CD4-positive, alpha-beta memory T cell (primary cell): ENCODE measurements at places on chromosomes 6 and 20.

DNA sequence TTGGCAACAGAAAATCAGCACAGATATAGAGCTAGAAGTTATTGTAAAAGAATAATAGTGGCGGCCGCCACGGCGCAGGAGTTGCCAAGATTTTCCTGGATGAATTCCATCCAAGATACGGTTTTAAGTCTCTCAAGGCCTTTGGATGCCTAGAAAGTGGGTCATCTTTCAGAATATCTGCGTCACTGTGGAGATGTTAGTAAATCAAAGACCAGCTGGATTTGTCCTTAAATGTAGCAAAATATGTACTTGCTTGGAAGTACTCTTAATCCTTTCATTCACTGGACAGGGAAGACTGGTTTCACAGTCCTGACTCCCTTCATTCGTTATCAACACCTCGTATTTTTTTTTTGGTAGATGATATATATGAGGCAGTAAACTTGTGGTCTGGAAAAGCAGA lies 83.0 kb downstream of the SLC22A3 start:
- no peak overlapping the region for H3K4me3 ChIP-seq
- H3K27me3 ChIP-seq, result no peaks in the 10 kb centered on the region
- peaks cover 7% of the 10 kb centered on the region for H3K4me1 ChIP-seq
- DNase-seq, result no peak
- H3K36me3 ChIP-seq, result no peaks in the 10 kb centered on the region
- no peak overlapping the region for H3K27ac ChIP-seq

GRCh38 chr6:5078121-5078669 lies 6.9 kb upstream of the PPP1R3G start:
- DNase-seq, result no peak
- no peak overlapping the region for H3K27ac ChIP-seq
- H3K36me3 ChIP-seq, result no peaks in the 10 kb centered on the region
- no peaks in the 10 kb centered on the region for H3K4me1 ChIP-seq
- no peaks in the 10 kb centered on the region for H3K27me3 ChIP-seq

- H3K36me3 ChIP-seq, result no peaks in the 10 kb centered on the region
- no peak overlapping the region for H3K4me3 ChIP-seq
- no peaks in the 10 kb centered on the region for H3K27me3 ChIP-seq
These were observed 89.5 kb downstream of the SLX4IP start for GRCh38 chr20:10524643-10525042.

DNA sequence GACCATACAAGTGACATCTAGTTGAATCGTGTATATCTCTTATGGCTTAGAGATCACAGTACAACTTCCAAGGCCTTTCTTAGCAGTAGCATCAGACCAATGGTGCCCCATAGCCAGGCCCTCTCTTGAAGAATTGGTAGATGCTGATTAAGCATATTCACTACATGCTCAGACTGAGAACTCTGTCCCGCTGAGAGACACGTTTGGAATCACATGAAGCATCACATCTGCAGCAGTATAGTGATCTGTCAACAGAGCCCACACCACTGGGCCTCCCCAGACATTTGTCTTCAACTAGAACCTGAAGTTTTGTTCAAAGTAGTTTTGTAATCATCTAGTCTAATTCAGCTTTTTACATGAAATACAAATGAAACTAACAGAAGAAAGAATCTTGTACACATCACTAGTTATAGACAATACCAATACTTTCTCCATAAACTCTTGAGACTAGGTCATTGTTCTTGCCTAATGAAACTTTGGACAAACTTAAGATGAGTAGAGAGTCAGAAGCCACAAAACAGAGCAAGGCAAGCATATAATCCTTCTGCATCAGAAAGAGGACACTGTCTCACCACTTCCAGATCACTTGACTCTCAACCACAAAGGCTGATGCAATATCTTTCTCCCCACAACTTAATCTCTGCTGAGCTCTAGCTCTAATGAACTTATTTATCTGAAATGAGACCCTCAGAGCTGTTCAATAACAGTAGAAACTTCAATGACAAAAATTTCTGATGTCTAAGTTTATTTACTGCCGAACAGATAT lies 182.7 kb downstream of the TBX18 start:
- H3K27me3 ChIP-seq, result no peaks in the 10 kb centered on the region
- H3K27ac ChIP-seq, result no peak overlapping the region
- no peaks in the 10 kb centered on the region for H3K36me3 ChIP-seq

- no peaks in the 10 kb centered on the region for H3K27me3 ChIP-seq
- H3K36me3 ChIP-seq, result no peaks in the 10 kb centered on the region
- peaks cover 10% of the 10 kb centered on the region for H3K4me1 ChIP-seq
These were observed 50.9 kb downstream of the RIOK1 start for GRCh38 chr6:7440476-7440875.

DNA sequence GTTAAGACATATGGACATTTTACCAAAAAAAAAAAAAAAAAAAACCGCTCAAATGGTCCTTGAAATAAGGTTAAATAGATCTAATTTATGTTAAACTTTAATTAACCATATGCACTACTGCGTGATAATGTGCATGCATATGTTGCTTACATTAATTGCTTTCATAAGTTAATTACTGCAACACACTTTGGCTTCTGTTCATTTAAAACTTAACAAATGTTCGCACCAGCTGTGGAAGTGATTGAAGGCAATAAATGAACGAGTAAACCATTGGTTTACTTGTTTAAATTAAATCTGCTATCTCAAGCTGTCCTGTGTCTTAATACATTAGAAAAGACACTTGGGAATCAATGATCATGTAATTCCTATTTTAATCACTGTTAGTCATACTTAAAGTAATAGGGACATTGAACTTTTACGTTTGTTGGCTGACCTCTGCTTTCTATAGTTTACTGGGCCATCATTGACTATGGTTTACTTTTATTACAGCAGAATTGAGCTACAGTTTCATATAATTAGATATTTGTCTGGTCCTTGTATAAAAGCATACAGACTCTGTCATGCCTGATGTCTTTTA lies 294.7 kb downstream of the KHDC1L start:
- DNase-seq, result no peak
- no peaks in the 10 kb centered on the region for H3K4me1 ChIP-seq
- H3K4me3 ChIP-seq, result no peak overlapping the region

GRCh38 chr20:54343634-54344033 lies 131.8 kb upstream of the DOK5 start:
- no peak for DNase-seq
- no peak overlapping the region for H3K27ac ChIP-seq
- H3K4me1 ChIP-seq, result no peaks in the 10 kb centered on the region
- H3K27me3 ChIP-seq, result no peaks in the 10 kb centered on the region
- H3K36me3 ChIP-seq, result no peaks in the 10 kb centered on the region

- no peak overlapping the region for H3K4me3 ChIP-seq
- no peak for DNase-seq
- H3K27ac ChIP-seq, result peak overlapping the region; percentile 94
- H3K36me3 ChIP-seq, result peaks cover 26% of the 10 kb centered on the region
These were observed 3.6 kb downstream of the PPP1R10 start for GRCh38 chr6:30613251-30614043.

- no peak for DNase-seq
- H3K27me3 ChIP-seq, result peaks cover 31% of the 10 kb centered on the region
- H3K27ac ChIP-seq, result no peak overlapping the region
- H3K4me1 ChIP-seq, result no peaks in the 10 kb centered on the region
- no peaks in the 10 kb centered on the region for H3K36me3 ChIP-seq
- no peak overlapping the region for H3K4me3 ChIP-seq
These were observed 167.5 kb downstream of the GPX5 start for GRCh38 chr6:28693033-28693750.

- H3K4me3 ChIP-seq, result no peak overlapping the region
- DNase-seq, result no peak
- H3K4me1 ChIP-seq, result no peaks in the 10 kb centered on the region
- no peaks in the 10 kb centered on the region for H3K27me3 ChIP-seq
These were observed 648.5 kb downstream of the HTR1B start for GRCh38 chr6:76814496-76815458.

DNA sequence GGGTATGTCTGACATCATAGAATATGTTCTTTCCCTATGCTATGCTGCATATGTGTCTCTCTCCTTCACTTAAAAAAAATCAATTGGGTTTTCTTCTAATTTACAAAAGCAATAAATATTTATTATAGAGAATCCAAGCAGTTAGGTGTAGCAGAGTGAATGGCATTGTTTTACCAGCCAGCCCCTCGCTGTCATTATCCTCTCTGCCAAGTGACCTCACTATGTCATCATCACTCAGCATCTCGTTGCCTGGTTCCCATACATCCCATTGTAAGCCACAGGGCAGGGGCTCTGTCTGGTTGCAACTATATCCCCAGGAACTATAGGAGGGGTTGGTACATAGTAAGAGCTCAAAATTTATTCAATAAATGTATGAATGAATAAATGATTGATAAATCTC lies 31.3 kb downstream of the KIAA0319 start:
- H3K36me3 ChIP-seq, result no peaks in the 10 kb centered on the region
- no peak for DNase-seq
- no peaks in the 10 kb centered on the region for H3K4me1 ChIP-seq
- H3K4me3 ChIP-seq, result no peak overlapping the region

- DNase-seq, result no peak
- H3K27ac ChIP-seq, result no peak overlapping the region
- H3K36me3 ChIP-seq, result no peaks in the 10 kb centered on the region
- H3K4me3 ChIP-seq, result no peak overlapping the region
- no peaks in the 10 kb centered on the region for H3K27me3 ChIP-seq
- no peaks in the 10 kb centered on the region for H3K4me1 ChIP-seq
These were observed 428.8 kb upstream of the ID4 start for GRCh38 chr6:19408331-19408730.

DNA sequence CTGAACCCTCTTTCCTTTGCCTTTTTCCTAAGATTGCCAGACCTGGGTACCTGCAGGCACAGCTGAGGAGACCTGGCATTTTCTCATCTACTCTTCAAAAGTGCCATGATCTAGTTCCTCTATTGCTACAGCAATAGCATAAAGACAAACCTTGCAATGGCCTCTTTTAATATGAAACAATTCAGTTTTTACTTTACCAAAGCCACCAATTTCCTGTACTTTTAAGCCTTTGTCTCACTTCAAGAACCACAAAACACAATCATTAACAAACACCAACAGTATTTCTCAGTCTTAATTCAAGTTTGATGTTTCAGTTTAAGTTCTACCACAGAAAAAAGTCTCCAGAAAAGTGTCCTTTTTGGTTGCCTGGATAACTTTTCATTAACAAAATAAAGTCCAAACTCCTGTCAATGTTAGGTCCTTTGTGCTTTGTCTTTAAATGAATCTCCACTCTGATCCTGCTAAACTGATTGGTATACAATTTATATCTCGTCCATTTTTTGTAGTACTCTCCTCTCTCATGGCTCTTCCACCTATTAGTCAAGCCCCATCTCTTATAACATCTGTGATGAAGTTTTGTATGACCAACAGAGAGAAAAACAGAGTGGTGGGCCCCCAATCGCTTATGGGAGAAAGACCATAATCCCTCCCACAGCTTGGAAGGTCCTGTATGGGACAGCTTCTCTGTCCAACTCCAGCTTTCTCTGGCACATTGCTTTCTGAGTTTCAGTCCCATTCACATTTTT lies 50.5 kb upstream of the THEMIS start:
- H3K4me3 ChIP-seq, result peak overlapping the region; percentile 4
- DNase-seq, result peak; percentile 73
- H3K27ac ChIP-seq, result peak overlapping the region; percentile 14
- H3K36me3 ChIP-seq, result no peaks in the 10 kb centered on the region
- H3K27me3 ChIP-seq, result no peaks in the 10 kb centered on the region
- peaks cover 66% of the 10 kb centered on the region for H3K4me1 ChIP-seq

DNA sequence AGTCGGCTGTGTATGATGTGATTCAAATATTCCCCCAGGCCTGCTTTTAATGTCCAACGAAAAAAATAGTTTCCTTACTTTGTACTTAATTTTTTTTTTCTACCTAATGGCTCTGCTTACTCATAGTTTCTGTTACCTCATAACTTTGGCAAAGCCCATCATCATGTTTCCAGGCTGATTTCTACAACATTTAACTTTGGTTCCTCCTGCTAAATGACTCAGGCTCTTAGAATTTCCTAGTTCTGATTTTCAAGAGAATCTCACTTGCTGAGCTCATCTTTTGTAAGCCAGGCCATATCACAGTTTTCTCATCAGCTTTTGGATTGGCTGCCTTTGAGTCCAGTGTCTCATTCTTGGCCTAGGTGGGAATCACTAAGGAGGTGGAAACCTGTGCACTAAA lies 323.1 kb downstream of the HDGFL1 start:
- H3K36me3 ChIP-seq, result no peaks in the 10 kb centered on the region
- no peak overlapping the region for H3K4me3 ChIP-seq
- H3K27ac ChIP-seq, result no peak overlapping the region
- DNase-seq, result no peak
- H3K4me1 ChIP-seq, result no peaks in the 10 kb centered on the region
- no peaks in the 10 kb centered on the region for H3K27me3 ChIP-seq

DNA sequence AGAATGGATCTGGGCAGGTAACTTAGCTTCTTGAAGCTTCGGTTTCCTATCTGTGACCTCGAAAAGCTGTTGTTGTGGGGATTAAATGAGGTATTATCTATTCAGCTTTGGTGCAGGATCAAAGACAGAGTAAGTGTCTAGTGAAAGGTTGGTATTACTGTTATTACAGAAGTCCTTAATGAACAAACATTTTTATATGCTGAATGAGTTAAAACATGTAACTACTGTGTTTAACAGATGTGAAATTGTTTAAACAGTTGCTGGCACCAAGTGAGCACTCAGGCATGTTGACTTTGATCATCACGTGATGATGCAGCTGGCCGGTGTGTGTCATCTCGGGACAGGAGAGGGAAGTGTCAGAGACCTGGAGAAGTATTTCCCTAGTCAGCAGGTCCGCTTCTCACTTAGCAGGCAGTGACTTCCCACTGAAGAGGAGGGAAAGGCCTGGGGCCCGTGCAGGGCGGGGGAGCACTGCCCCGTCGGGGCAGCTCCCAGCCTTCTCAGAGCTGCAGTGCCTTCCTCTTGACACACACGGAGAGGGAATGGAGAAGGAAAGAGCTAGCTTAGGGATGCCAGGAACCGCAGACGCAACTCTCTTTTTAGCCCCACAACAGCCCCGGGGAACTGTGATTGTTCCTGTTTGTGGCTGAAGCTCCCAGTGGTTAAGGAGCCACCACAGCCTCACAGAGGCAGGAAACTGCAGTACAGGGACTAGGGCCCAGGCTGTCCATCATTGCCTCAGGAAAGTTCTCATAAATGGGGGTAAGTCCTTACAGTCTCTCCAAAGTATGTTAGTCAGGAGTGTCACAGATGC lies 18.0 kb downstream of the TUBB2A start:
- H3K27me3 ChIP-seq, result no peaks in the 10 kb centered on the region
- DNase-seq, result no peak
- no peak overlapping the region for H3K27ac ChIP-seq
- H3K36me3 ChIP-seq, result peaks cover 4% of the 10 kb centered on the region

GRCh38 chr6:142800240-142800639 lies 144.7 kb downstream of the HIVEP2 start:
- DNase-seq, result no peak
- peaks cover 89% of the 10 kb centered on the region for H3K4me1 ChIP-seq
- H3K27me3 ChIP-seq, result no peaks in the 10 kb centered on the region
- H3K4me3 ChIP-seq, result no peak overlapping the region
- H3K27ac ChIP-seq, result no peak overlapping the region
- H3K36me3 ChIP-seq, result no peaks in the 10 kb centered on the region

GRCh38 chr20:34797012-34797995 lies 28.1 kb downstream of the NCOA6 start:
- H3K4me3 ChIP-seq, result no peak overlapping the region
- H3K27ac ChIP-seq, result no peak overlapping the region
- H3K27me3 ChIP-seq, result no peaks in the 10 kb centered on the region
- H3K4me1 ChIP-seq, result peaks cover 11% of the 10 kb centered on the region

- no peak overlapping the region for H3K4me3 ChIP-seq
- H3K27ac ChIP-seq, result no peak overlapping the region
- no peaks in the 10 kb centered on the region for H3K36me3 ChIP-seq
- no peaks in the 10 kb centered on the region for H3K27me3 ChIP-seq
- H3K4me1 ChIP-seq, result peaks cover 4% of the 10 kb centered on the region
- DNase-seq, result peak; percentile 57
These were observed 67.4 kb upstream of the XRN2 start for GRCh38 chr20:21235484-21236445.
